ENCODE measurements at places on chromosomes 11 and 22. TPM values are rescaled to one million over a fixed set of nuclear protein-coding genes. Genes with fewer than 3 reads are reported as not detected.

DNA sequence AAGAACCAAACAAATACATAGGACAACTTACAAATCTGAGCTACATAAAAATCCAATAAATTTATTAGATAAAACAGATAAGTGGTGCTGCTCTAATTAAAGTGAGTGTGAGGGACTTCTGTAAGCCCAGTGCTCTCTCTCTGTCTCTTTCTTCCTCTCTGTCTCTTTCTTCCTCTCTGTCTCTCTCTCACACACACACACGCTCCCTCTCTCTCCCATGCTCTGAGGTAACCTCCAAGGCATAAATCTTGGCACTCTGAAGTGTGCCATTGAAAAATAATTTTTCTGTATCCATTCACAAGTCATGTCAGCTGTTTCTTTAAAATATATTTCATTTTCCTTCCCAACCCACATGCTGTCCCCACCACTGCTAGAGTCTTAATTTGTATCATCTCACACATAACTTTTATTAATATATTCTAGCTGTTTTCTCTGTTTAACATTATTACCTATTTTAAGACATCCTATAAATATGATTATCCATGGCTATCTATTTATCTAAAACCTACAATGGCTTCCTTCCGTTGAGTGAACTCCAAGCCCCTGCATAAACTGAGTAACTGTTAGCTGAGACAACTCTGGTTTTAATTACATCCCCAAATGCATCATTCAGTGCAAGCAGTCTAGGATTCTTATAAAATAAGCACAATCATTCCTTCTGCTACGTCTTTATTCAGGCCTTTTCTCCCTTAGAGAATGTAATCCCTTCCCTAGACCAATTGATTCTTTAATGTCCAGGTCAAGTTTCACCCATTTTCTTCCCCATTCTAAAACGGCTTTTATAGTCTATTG, 57.4 kb upstream of the SLC5A12 start:
- no peak for DNase-seq

DNA sequence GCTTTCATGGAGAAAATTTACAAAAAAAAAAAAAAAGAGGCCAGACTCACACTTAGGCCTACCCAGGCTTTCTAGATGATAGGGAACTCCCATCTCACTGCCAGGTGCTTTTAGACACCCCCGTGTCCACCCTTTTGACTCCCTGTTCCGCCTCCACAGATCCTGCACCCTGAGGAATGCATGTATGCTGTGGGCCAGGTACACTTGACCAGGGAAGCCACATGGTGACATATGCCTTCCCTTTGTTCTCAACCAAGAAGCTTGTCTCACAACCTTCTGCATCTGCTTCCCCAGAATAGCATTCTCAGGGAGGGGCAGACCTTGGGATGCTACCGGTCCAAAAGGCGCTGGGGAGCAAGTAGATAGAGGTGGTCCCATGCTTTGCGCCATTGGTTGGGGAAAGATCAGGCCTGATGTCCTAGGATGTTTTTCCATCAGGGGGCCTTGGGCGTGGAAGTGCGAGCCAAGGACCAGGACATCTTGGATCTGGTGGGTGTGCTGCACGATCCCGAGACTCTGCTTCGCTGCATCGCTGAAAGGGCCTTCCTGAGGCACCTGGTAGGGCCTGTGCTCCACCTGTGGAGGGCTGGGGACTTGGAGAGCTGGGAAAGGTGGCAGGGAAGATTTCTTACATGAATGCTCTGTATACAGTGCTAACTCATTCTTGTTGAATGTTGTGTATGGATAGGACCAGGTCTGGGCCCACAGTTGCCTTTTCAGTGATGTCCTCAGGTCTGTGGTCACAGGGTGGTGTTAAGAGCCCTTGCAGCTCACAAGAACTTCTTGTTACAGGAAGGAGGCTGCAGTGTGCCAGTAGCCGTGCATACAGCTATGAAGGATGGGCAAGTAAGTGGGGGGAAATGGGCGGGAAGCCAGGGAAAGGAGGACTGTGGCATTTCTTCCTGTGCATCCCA, 7.5 kb downstream of the HMBS start:
- no peak for DNase-seq

The ELF5 gene
- total RNA-seq, result not detected

- DNase-seq, result no peak
These were observed 742.1 kb upstream of the TENM4 start for GRCh38 chr11:80182901-80183300.

DNA sequence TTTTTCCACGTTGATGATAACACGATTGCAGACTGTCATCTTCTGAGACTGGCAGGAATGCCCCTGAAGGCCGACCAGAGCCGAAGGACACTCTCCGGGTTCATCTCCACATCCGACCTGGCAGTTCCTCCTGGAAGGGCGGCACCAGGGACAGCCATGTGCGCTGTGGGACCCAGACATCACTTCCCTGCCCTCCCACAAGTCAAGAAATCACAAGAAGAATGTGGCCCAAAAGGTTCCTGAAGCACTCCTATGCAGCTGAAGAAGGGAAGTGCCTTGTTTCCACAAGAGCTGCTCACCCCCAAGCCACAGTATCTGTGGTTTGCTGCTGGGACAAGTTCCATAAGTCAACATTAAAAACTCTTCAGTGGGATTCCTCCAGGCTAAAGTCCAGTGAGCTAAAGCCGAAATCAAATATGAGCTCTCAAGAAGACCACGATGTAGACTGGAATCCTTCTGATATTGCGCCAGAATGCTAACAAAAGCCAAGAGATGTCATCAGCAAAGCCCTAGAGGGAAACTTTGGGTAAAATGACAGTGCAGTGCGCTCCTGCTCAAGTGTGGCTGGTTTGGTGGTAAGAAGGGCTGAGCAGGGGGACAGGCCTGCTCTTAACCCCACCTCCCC, 21.2 kb downstream of the PACSIN2 start:
- no peak for DNase-seq

DNA sequence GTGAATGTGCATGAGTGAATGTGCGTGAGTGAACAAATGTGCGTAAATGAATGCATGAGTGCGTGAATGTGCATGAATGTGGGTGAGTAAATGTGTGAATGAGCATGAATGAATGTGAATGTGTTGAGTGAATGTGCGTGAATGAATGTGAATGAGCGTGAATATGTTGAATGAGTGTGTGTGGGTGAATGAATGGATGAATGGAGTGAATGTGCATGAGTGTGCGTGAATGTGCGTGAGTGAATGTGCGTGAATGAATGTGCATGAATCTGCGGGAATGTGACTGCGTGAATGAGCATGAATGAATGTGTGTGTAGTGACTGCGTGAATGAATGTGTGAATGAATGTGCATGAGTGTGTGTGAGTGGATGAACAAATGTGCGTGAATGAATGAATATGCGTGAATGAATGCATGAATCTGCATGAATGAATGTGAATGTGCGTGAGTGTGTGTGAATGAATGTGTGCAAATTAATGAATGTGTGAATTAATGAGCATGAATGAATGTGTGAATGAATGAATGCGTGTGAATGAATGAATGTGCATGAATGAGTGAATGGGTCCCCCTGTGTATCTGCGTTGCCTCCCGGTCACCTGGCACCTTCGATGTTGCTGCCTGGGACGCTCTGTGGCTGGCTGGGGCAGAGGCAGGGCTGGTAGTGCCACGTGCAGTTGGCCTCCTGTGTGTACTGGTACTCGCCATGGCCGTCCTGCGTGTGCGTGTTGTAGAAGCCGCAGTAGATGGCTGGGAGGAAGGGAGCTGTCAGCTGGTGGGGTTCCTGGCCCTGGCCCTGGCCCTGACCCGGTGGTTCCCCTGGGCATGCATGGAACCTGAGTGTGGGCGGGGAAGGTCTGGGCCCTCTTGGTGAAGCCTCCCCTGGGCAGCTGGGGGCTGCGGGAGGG, 13.4 kb downstream of the MUC6 start:
- no peak for DNase-seq

The WBP2NL gene
- not detected for total RNA-seq

DNA sequence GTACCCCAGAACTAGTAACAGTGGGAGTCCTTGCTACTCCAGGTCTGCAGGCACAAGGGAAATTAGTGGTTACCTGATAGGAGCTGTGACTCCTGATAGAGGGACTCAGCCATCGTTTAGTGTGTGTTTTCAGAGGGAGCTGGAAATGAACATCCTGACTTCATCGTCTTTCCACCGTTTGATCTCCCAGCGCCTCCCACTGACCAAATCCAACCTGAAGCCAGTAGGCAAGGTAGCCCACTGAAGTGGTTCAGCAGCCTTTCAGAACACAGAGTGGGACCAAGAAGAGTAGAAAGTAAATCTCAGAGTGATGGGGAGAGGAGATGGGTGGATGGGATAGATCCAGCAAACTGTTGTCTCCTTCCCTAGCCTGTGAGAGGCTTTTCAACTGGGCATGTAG, 385.9 kb downstream of the INSC start:
- no peak for DNase-seq

The SLC15A3 gene
- total RNA-seq, result 4.4 TPM
